ENCODE measurements at places on chromosomes 5 and 9.

DNA sequence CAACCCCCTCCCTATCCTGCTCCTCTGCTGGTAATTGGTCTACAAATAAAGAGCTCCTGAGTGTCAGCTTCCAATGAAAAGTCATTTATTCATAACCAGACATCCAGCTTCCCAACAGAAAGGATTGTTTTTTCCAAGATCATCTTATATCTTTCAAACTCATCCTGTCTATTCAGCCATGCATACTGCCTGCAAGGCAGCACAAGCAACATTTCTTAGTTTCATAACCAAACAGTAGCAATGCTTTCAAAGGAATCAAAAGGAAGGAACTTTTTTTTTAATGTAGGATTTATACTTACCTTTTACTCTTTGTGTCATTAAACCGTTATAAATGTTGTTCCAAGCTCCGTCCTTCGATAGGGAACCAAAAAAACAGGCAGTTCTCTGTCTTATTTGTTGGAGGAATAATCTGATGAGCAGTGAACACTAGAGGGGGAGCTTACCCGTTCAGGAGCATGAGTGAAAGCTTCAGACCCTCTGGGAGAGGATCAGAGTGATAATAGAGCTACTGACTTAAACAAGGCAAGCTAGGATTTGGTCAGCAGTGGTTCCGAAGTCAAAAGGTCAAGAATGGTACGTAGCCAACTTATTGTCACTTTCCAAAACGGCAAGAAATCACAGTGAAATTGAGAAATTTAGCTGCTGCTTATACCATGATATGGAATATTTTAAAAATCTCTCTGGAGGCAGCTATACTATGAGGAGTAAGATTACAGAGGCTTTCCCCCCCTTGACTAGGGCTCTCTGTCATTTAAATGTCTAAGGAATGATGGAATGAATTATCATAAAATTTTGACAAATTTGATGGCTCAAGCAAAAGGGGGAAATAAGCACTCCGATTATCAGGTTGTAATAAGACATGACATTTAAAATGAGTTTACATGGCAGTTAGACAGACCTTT lies 892.9 kb downstream of the NR2F1-AS1 start:
- DNase-seq = no peak

DNA sequence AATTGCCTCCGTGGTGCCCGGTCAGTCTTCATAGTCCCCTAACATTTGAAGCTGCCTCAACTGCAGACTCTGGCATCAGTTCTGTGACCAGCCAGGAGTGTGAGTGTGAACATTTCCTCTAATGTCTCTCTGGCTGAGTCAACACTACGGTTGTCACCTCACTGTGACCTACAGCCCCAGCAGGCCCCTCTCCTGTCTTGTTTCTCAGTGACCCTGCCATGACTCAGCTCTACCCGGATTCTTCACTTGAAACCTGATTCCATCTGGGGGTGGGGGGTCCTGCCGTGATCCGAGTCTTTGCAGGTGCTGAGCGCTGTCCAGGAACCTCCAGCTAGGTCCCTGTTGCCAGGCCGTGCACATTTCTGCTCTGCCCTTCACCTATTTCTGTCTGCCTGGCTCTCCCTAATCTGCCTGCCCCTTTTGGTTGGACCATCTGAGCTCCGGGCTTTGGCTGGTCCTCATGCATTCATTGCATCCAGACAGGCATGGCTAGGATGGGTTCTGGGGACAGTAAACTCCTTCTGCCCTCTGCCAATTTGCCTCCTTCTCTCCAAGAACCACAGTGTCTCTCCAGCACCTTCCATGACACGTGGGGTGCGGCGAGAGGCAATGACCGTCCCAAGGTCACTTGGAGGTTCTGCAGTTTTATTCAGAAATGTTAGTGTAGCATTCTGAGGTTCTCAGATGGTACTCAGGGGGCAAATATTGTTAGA lies 24.2 kb downstream of the STC2 start:
- DNase-seq = no peak

GRCh38 chr5:23740029-23740428 lies 232.6 kb downstream of the PRDM9 start:
- no peak for DNase-seq

DNA sequence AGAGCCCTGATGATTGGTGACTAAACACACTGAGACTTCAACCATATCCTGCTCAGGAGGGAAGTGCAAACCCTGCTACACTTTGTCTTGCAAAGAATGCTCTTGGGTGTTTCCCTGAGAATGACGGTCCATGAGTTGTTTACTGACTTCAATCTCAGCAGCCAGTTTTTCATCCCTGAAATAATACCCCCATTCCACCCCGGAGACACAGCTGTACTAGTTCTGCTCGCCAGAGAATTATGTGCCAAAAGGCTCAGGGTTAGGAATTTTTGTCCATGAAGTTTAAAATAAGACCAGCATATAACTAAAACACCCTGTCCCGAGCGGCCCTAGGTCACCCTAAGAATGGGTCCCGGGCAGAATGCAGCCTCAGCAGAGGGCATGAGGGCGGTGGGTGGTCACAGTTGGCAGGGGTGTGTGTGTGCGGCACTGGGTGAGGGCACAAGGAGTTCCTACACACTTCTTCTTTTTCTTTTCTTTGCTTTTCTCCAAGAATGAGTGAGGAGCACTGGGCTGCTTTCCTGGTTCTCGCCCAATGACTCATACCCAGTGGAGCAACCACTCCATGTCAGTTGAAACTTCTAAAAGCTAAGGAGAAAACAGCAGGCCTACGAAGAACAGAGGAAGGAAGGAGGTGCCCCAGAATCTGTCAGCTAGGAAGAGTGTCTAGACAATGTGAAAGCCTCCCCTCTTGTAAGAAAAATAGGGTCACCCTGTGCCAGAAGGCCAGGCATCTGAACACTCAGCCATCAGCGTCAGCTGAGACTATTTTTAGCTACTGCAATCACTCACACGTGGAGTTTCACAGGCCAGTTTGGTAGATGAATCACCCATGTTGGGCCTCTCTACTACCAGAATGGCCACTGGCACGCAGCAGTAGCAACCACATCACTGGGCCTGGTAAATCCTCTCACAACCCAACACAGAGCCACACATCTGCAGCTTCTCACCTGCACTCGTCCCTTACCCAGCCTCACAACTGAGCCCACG lies 105.9 kb downstream of the DPYSL3 start:
- DNase-seq = peak; percentile 93

DNA sequence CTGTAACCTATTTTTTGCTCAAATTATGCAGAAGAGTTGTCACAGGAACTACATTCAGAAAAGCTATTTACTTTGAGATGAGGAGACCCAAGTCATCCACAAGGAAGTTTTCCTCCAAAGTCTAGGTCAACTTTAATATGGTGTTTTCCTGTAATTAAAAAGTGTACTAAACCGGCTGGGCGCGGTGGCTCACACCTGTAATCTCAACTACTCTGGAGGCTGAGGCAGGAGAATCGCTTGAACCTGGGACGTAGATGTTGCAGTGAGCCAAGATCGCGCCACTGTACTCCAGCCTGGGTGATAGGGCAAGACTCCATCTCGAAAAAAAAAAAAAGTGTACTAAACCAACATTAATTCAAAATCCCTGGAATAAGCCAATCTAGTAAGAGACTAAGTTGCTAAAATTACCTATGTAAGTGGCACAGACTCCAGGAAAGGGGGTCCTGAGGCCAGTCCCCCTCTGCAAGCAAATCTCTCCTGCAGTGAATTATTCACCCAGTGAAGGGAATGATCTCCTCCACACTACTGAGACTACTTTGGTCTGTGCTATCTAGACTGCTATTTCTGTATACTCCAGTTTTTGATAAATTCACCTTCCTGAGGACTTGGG lies 38.9 kb downstream of the FNBP1 start:
- DNase-seq = no peak

- DNase-seq = no peak
Measured at GRCh38 chr5:156256642-156257041, 70.3 kb upstream of the SGCD start.

GRCh38 chr9:69951411-69951810 lies 92.2 kb upstream of the MAMDC2 start:
- DNase-seq = no peak

- DNase-seq = no peak
Measured at GRCh38 chr9:97956331-97956730, 18.4 kb upstream of the HEMGN start.

GRCh38 chr9:107219486-107220077 lies 63.5 kb upstream of the RAD23B start:
- DNase-seq = no peak

DNA sequence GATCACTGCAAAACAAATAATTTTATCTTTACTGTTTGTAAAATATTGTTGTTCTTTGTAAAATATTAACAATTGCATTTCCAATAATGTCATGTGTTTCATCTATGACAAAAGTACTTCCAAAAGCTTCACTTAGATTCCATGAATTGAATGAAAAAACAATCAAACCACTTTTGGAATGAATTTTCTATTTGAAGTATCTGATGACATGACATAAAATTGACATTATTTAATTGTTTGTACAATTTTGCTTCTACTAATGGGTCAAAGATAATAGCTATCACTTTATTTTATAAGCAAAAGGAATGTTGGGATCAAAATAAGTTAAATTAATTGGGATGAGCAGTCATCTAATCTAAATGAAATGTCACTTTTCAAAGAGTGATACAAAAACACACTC lies 684.3 kb downstream of the NR2F1-AS1 start:
- DNase-seq = no peak

DNA sequence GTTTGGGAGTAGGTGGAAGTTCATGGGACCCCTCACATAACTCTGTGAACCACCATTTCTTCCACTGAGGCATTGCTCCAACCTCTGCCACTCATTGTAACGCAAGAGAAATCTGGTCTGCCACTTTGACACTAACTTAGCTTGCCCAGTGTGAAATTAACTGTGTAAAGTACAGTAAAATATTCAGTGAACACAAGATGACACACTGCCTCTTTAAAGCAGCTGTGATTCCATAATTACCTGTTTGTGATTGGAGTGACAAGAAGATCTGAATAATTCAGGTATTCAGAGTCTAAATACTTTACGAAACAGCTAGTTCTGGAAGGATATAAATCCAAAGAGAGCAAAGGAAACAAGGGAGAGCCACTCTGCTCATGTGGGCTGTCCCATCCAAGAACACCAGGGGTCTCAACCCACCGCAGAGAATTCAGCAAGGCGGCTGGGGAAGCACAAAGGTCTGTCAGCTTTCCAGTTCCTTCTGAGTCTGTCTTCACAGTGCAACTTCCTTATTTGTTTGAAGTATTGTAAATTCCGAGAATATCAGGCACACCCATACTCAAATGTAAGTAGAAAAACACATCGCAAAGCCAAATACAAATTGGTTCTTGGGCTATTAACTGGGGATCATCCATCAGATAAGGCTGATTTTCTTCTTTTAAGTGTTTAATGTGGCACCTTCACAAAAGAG lies 86.9 kb downstream of the GNAQ start:
- no peak for DNase-seq

GRCh38 chr9:91035825-91036208 lies 234.2 kb downstream of the SYK start:
- no peak for DNase-seq

- no peak for DNase-seq
Measured at GRCh38 chr5:139061856-139062255, 136.3 kb downstream of the SIL1 start.

DNA sequence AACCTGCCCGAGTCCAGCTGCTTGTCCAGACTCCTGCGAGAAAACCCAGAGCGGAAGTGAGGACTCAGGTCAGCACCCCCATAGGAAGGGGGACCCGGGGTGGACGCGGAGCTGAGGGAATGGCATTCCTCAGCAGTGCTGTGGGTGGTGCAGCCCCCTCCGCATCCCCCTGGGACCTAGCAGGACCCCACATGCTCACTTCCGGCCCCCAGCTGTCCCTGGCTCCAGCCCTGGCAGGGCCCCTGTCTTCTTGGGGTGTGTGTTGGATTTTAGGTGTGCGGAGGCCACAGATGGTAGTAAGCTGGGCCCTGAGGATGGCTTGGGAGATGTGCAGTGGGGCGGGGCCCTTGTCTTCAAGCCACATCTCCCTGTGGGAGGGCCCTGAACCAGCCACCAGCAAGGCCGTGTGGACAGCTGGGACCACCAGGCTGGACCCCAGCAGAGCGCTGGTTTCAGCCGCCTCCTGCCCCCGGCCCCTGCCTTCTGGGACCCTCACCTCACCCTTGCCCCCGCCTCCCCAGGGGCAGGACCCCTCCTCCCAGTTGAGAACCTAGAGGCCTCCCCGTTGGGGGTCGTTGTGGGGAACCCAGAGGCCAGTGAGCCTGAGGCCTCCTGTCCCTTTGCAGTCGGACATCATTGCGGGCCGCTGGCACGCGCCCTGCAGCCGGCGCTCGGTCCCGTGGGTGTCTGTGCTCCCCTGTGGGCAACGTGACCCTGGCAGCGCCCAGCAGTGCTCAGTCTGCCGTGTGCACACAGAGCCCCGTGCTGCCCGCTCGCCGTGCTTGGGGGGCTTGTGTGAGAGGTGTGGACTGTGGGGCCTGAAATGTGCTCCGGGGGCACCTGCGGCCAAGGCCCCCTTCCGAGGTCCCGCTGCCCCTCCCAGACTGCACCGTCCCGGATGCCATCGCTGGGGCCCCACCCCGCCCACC lies 10.8 kb upstream of the SLC9A3 start:
- DNase-seq = no peak

DNA sequence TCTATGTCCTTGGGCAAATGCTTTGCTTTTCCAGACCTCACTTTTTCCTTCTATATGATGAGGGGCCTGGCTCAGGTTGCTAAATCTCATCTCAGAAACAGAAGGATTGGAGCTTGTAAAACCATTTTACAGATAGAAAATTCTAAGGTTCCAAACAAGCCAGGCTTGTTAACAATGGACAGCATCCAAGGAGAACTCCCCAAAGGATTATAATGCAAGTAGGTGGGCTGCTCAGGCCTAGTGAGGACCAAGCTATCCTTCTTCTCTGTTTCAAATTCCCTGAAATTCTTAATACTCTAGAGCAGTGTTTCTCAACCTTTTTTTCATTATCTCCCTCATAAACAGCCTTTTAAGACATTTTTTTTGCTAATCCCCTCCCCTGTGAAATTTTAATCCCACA lies 269.8 kb downstream of the TMEM38B start:
- DNase-seq = no peak

- peak; percentile 21 for DNase-seq
Measured at GRCh38 chr5:80959768-80960442, at the start of gene RASGRF2. Gene RASGRF2, plus strand, starts transcription at chr5:80960363. Its CDS starts 376 bp downstream, at chr5:80960739.

- DNase-seq = no peak
Measured at GRCh38 chr9:84642553-84643141, 26.9 kb upstream of the NTRK2 start.

DNA sequence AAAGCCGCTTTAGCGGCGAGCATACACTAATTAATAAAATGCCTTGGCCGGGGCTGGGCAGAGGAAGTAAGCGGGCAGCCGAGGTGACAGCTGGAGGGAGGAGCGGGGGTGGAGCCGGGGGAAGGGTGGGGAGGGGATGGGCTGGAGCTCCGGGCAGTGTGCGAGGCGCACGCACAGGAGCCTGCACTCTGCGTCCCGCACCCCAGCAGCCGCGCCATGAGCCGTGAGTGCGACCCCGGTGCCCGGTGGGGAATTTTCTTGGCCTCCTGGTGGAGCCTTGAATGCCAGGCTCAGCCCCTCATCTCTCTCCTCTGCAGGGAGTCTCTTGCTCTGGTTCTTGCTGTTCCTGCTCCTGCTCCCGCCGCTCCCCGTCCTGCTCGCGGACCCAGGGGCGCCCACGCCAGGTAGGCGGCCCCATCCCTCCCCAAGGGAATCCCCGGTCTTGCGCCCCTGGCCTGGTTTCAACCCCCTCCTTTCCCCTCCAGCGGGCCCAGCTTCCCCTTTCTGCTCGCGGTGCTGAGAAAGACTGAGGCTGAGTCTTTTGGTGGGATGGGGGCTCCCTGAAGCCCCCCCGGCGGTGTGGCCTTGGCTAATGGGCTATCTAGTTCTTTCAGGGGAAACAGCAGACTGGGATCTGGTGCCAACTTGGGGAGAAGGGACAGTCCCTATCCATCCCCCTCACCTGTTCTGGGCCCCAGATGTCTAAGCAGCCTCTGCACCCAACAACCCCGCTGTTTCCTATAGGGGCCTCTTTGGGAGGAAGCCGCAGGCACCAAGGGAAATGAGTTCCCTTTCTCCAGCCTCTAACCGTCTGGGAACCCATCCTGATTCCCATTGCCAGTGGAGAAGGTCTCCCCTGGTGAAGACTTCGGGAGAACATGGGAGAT lies at the start of gene PTGS1:
Gene PTGS1 (plus strand): TSS at position 156 of the 887 bp plus-strand sequence. CDS start 61 bp downstream, at position 217.
- no peak for DNase-seq

Data from NCI-H226 (cell line).